Left renal pelvis (tissue), 4 donors: ENCODE measurements at places on chromosomes 7 and 10. TPM values are rescaled to one million over a fixed set of nuclear protein-coding genes. Genes with fewer than 3 reads are reported as not detected.

ANKRD30A gene
- not detected for polyA plus RNA-seq

PAX4 gene
- polyA plus RNA-seq = not detected

XPNPEP1 gene
- polyA plus RNA-seq = 81.8 TPM

MKX gene
- polyA plus RNA-seq = 0.70 TPM

GIMAP2 gene
- 7.3 TPM for polyA plus RNA-seq

ZNF736 gene
- polyA plus RNA-seq = 24.4 TPM

CACUL1 gene
- polyA plus RNA-seq = 31.1 TPM

HECW1 gene
- 4.1 TPM for polyA plus RNA-seq

SP8 gene
- polyA plus RNA-seq = not detected

MYH16 gene
- not detected for polyA plus RNA-seq

CYP3A7 gene
- 1.5 TPM for polyA plus RNA-seq

CACNA2D1 gene
- 25.9 TPM for polyA plus RNA-seq

PODXL gene
- 758 TPM for polyA plus RNA-seq

GLI3 gene
- 33.7 TPM for polyA plus RNA-seq

MYO1G gene
- polyA plus RNA-seq = 0.90 TPM

SLC26A4 gene
- 0.53 TPM for polyA plus RNA-seq

ZRANB1 gene
- 31.4 TPM for polyA plus RNA-seq

AGBL3 gene
- 9.0 TPM for polyA plus RNA-seq

CPA4 gene
- polyA plus RNA-seq = 1.5 TPM

SVOPL gene
- 3.1 TPM for polyA plus RNA-seq

CCDC71L gene
- 7.7 TPM for polyA plus RNA-seq

PRR15 gene
- 8.5 TPM for polyA plus RNA-seq

INHBA gene
- polyA plus RNA-seq = 9.1 TPM

TBC1D12 gene
- 21.0 TPM for polyA plus RNA-seq

STEAP2 gene
- polyA plus RNA-seq = 14.9 TPM

CABCOCO1 gene
- polyA plus RNA-seq = 0.59 TPM

OPN1SW gene
- 2.2 TPM for polyA plus RNA-seq

INPP5A gene
- 38.1 TPM for polyA plus RNA-seq

GIMAP1 gene
- 2.4 TPM for polyA plus RNA-seq

HSPA12A gene
- 49.7 TPM for polyA plus RNA-seq

HOXA5 gene
- 92.8 TPM for polyA plus RNA-seq

RBP4 gene
- 0.65 TPM for polyA plus RNA-seq

DGKI gene
- 0.38 TPM for polyA plus RNA-seq

PYROXD2 gene
- 17.7 TPM for polyA plus RNA-seq

TRIM50 gene
- polyA plus RNA-seq = not detected

CADPS2 gene
- polyA plus RNA-seq = 124 TPM

LRRC4 gene
- polyA plus RNA-seq = 6.6 TPM

PTF1A gene
- 0.34 TPM for polyA plus RNA-seq

CXCL12 gene
- polyA plus RNA-seq = 489 TPM

MET gene
- 38.0 TPM for polyA plus RNA-seq

BRAT1 gene
- 23.7 TPM for polyA plus RNA-seq

ALDH18A1 gene
- 74.5 TPM for polyA plus RNA-seq
